ENCODE measurements at places on chromosomes 5 and 9.

DNA sequence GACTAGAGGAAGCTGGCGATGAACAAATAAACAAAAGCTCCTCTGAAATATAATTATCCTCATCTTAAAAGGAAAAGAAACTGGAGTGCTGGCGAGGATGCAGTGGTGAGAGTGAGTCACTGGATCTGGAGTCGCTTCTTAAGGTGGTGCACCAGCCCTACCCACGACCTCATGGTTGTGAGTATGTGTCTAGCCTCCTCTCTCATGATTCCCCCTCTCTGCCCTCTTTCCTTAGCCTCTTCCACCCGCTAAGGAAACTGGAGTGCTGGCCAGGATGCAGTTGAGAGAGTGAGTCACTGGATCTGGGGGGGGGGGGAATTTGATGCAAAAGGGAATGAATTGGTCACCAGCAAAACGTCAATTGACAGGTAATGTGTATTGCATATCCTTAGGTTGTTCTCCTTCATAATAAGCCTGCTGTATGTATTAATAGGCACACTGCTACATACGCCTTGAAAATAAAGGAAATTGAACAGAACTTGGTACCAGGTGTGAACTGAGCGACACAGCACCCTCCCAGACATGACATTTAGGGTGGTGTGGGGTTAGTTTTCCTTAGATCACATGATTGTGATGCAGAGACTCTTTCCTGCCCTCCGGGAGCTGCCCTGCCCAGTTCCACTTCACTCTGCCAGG, 36.3 kb upstream of the EBF1 start:
- DNase-seq, result no peak

GRCh38 chr5:139137697-139138096, 60.5 kb downstream of the SIL1 start:
- no peak for DNase-seq

- no peak for DNase-seq
Measured at GRCh38 chr5:81909677-81910076, 62.1 kb upstream of the ATG10 start.

DNA sequence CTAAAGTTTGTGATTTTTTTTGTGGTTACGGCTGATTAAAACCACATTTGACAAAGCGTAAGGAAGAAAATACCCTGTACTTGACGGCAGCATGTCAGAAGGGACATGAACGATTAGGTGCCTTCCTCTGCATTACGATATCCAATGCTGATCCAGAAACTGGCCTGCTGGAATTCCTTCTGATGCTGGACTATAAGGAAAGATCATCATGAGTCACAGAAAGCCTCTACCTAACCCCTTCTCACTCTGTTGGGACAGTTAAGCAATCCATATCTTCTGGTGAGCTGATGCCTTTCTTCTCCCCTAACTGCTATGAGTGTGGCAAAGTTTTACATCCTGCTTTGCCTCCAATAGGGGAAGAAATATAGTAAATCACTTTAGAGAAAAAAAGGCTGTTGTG, 78.4 kb upstream of the PAPPA start:
- DNase-seq, result no peak

- DNase-seq, result no peak
Measured at GRCh38 chr5:77172713-77173328, 37.7 kb upstream of the PDE8B start.

DNA sequence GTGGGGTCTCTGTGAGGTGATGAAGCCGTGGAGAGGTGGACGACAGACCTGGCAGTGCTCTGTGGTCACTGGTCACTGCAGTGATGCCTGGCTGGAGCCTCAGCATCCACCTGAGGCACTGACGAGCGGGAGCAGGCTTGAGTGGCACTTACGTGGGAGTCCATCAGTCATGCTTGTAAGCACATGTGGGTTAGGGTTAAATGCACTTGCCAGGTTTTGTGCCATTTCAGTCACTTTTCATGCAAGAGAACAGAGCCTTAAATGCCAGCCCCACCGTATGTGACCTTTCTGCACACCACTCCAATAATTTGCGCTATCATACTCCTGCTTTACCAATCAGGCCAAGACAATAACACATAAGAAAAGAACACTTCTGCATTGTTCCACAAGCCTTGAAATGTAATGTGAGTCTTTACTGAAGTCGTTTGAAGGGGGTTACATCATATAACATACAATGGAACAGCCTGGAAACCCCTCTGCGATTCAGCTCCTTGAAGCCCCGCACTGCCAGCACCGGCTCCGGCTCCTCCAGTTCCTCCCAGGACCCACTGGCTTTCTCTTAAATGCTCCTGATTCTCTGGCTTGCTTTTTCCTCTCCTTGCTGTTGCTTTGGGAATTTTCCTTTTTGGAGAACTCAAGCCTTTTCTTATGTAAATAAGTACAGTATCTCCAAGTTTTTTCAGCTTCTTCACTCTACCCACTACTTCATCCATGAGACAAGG, 59.4 kb upstream of the CTXN3 start:
- no peak for DNase-seq

- DNase-seq, result no peak
Measured at GRCh38 chr5:168356171-168356570, 64.7 kb downstream of the WWC1 start.

GRCh38 chr5:109640976-109641375, 48.8 kb upstream of the MAN2A1 start:
- DNase-seq, result no peak

DNA sequence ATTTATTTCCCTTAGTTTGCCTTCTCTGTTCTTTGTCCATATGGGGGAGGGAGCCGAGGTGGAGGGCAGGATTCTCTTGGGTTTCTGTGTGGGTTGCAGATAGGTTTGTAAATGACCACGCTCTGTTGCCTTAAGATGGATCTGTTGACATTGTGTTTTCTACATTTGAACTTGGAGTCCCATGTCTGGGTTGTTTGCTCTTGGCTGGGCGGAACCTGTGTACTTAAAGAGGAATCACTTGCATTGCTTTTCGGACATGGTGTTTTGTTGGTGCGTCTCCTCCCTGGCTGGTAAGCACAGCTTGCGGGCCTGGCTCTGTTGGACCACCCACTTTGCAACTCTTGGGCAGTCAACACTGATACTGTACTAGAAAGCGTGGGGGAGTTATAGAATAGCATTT, 45.9 kb downstream of the EHMT1 start:
- DNase-seq, result no peak

DNA sequence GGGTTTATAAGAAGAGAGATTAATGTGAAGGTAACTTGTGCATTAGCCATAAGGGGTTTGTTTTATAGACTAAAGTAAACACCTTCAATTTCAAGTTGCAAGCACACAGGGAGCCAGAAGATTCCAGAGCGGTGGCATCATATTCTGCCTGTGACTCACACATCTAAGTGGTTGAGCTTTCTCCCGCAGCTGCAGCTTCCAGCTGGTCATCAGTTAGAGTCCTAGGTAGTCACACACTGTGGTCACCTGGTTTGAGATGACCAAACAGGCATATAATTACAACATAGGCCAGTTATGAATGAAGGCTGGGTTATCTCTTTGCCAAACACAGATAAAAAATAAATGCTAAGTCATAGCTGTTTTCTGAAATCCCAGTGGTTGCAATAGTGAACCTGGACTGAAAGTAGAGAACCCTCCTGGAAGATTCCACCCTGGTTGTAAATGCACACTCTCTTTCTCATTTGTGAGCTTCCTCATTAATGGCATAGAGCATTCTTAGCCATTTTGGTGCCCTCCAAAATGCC, 171.3 kb downstream of the GDNF start:
- DNase-seq, result no peak

GRCh38 chr9:2726650-2727340, 9.5 kb downstream of the KCNV2 start:
- DNase-seq, result no peak

DNA sequence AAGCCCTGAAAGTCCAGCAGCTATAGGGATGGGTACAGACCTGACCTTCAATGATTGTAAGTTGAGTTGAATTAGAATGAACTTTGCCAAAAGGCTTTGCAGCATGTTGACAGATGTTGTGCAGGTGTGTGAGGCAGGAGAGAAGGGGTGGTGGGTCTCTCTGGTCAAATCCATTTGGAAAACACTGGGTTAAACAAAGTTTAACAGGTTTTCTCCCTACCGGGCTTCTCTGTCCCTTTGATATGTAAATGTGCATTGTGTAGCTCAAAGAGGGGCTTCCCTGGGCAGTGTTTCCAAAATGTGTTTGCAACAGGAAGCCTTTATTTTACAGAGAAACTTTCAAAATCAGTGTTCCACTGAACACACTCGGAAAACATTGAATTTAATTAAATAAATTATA, 72.1 kb upstream of the BRINP1 start:
- DNase-seq, result no peak

- DNase-seq, result no peak
Measured at GRCh38 chr9:85897848-85898247, 43.1 kb upstream of the NAA35 start.

DNA sequence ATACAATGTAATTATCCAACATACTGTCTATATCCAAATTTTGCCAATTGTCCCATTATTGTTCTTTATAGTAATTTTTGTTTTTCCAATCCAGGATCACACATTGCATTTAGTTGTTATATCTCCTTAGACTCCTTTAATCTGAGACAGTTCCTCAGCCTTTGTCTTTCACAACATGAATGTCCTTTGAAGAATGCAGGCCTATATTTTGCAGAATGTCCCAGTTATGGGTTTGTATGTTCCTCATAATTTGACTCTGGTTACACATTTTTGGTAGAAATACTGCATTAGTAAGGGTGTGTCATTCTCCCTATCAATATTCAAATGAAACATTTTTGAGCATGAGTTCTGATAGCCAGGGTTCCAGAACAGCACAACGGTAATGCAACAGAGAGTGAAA, 6.7 kb downstream of the CD180 start:
- no peak for DNase-seq

Measured in stimulated activated CD4-positive, alpha-beta T cell treated with anti-CD3 and anti-CD28 coated beads, Interleukin-4, amount 100 ng/mL, for 24 hours (primary cell).